Hematopoietic multipotent progenitor cell (in vitro differentiated cells): ENCODE measurements at places on chromosomes 1 and 21.

GRCh38 chr1:63143482-63143881, 178.9 kb upstream of the FOXD3 start:
- DNase-seq = no peak

GRCh38 chr1:32612189-32612881, 38.0 kb downstream of the ZBTB8OS start:
- DNase-seq = peak; percentile 63

GRCh38 chr1:110243574-110243973, 33.5 kb downstream of the KCNC4 start:
- DNase-seq = peak; percentile 53

- no peak for DNase-seq
These were observed 31.7 kb downstream of the PGM1 start for GRCh38 chr1:63624911-63625310.

DNA sequence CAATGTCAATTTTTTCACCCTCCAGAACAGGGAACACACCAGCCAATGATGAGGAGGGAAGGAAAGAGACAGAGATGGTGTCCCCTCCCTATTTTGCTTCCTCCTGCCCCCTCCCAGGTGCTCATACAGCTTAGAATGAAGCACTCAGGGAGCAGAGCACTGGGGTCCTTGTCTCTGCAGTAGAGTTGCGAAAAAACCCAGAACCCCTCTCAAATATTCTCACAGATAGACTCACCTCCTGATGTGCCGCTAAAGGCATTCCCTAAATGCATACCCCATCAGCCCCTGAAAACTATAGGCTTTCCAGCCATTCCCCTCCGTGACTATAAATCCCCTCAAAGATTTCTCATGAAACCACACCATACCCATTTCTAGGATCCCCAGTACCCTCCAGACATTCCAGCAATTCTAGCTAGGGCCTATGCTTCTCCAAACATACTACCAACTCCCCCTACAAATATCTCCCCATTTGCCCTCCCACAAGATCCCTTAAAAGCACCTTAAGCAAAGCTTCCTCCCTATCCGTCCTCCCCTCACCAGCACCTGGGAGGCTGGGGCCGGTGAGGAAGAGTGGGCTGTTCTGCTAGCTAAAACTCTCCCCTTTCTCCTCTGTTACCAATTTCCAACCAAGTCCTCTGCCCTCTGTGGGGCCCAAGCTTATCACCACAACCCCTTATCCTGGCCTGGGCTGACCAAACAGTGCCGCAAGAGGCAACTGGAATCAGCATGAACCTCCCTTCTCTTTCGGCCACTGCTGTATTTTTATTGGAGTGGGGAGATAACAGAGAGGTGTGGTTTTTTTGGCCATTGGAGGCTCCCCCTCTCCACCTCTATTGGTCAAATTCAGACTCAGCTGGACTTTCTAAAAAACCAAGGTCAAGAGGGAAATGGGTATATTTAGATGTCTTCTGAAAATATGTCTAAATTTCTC, 54.7 kb downstream of the RHBG start:
- DNase-seq = no peak
